ENCODE measurements at places on chromosomes 7 and 10. TPM values are rescaled to one million over a fixed set of nuclear protein-coding genes. Genes with fewer than 3 reads are reported as not detected.
A peak's percentile ranks its signal among the peaks of the same experiment; 100 is the strongest.

MYH16 gene
- total RNA-seq: not detected

CLCN1 gene
- total RNA-seq: 0.11 TPM

OR2A42 gene
- total RNA-seq: 0.50 TPM

DNA sequence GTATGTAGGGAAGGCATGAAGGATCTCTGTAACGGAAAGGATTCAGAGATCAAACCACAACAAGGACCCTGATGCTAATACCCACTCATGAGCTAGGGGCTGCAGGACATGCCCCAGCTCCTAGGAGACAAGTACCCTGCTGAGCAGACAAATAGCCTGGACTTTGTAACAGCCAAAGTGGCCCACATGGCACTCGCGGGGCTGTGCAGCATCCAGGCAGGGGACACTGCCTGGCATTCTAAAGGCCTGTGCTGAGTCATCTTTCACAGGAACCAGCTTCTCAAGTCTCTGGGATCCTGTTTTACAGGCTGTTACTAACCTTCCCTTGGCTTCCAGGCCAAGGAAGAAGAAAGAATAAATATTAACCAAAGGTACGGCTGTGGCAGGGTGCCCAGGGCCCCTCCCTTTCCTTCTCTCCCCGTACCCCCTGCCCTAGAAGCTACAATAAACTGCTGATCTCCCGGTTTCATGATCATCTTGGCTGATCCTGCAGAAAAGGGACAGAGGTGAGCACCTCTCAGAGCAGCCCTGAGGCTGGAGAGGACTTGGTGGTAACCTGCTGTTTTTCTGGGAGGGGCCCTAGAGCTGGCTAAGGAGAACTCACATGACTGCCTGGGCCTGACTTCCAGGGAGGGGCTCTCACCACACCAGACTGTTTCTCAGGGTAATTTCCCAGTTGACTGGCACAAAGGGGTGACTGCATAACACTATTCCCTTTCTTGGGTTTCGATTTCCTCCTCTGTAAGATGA is 4.2 kb upstream of the RPEL1 start:
- H3K4me3 ChIP-seq: no peak overlapping the region
- no peak for DNase-seq
- peak overlapping the region; percentile 85 for H3K27ac ChIP-seq
- H3K27me3 ChIP-seq: no peaks in the 10 kb centered on the region
- H3K36me3 ChIP-seq: no peaks in the 10 kb centered on the region

DNA sequence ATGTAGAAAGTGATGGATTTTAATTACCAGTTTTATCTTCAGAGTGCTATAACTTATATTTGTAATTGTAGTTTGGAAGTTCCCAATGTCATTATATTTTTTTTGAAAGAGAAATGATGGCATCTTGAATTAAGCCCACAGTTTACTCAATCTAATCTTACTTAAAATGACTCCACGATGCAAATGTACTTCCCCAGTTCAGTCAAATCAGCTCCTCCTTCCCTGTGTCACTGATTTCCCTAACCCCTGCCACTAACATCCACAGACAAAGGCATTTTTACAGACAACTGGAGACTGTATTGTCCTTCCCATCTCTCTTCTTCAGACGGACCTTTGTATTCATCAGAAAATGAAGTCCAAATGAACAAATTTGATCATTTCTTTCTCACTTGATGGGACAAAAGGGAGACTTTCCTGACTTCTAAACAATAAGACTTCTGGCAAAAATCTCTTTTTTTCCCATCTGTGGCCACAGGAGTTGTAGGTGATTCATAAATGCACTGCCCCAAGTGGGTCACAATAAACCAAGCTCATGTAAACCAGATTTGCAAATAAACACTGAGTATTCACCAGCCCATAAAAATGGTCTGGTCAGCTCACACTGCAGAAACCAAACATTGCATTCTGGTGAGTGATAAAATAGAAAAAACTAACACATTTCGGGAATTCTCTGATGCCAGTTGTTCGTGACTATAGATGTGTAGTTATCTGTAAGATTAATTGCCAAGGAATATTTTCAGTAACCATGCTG is 162.9 kb downstream of the FANK1 start:
- peaks cover 13% of the 10 kb centered on the region for H3K4me1 ChIP-seq
- peaks cover 4% of the 10 kb centered on the region for H3K27me3 ChIP-seq
- no peak overlapping the region for H3K4me3 ChIP-seq
- no peaks in the 10 kb centered on the region for H3K36me3 ChIP-seq

Data from mesothelial cell of epicardium (in vitro differentiated cells).